ENCODE measurements at places on chromosomes 5 and 9.
A peak's percentile ranks its signal among the peaks of the same experiment; 100 is the strongest.

GRCh38 chr9:91781906-91782305, 168.1 kb downstream of the ROR2 start:
- DNase-seq: no peak

GRCh38 chr9:33455945-33456344, 8.6 kb upstream of the AQP3 start:
- DNase-seq: no peak

GRCh38 chr9:14373336-14373666, 59.4 kb upstream of the NFIB start:
- no peak for DNase-seq

DNA sequence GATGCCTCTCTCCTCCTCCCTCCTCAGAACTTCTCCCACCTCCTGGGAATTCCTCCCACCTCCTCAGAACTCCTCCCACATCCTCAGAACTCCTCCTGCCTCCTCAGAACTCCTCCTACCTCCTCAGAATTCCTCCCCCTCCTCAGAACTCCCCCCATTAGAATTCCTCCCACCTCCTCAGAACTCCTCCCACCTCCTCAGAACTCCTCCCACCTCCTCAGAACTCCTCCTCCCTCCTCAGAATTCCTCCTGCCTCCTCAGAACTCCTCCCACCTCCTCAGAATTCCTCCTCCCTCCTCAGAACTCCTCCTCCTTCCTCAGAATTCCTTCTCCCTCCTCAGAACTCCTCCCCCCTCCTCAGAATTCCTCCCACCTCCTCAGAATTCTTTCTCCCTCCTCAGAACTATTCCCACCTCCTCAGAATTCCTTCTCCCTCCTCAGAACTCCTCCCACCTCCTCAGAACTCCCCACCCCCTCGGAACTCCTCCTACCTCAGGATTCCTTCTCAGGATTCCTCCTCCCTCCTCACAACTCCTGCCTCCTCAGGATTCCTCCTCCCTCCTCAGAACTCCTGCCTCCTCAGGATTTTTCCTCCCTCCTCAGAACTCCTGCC, 23.9 kb downstream of the SLC46A2 start:
- DNase-seq: no peak

GRCh38 chr9:77944556-77945243, 86.9 kb downstream of the GNAQ start:
- DNase-seq: no peak

DNA sequence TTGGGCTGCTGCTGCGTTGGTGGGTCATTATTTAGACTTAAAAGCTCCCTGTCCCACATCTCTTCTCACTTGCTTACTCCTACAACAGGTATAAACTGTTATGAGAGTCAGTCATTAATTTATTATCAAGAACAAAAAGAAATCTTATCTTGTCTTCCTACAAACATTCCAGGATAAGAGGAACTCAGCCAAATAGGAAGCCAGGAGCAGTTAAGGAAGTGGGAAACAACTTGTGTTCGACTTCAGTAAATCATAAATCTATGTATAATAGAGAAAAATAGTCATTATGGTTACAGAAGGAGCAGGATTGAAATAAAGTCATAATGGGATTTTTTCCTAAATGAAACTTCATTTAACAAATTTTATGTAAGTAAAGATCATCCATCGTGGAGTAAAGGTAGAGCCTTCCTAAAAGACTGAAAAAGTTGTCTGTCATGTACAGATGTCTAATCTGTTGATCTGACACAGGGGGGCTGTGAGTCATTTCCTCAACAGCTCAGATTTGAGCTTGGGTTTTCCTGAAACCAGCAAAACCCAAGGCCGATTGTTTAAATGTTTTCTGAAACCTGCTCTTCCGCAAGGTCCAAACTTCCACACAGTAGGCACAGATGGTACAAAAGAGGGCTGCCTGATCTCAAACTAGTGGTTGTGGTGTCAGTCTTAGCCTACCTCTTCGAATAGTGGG, 25.3 kb upstream of the LRRTM2 start:
- no peak for DNase-seq

DNA sequence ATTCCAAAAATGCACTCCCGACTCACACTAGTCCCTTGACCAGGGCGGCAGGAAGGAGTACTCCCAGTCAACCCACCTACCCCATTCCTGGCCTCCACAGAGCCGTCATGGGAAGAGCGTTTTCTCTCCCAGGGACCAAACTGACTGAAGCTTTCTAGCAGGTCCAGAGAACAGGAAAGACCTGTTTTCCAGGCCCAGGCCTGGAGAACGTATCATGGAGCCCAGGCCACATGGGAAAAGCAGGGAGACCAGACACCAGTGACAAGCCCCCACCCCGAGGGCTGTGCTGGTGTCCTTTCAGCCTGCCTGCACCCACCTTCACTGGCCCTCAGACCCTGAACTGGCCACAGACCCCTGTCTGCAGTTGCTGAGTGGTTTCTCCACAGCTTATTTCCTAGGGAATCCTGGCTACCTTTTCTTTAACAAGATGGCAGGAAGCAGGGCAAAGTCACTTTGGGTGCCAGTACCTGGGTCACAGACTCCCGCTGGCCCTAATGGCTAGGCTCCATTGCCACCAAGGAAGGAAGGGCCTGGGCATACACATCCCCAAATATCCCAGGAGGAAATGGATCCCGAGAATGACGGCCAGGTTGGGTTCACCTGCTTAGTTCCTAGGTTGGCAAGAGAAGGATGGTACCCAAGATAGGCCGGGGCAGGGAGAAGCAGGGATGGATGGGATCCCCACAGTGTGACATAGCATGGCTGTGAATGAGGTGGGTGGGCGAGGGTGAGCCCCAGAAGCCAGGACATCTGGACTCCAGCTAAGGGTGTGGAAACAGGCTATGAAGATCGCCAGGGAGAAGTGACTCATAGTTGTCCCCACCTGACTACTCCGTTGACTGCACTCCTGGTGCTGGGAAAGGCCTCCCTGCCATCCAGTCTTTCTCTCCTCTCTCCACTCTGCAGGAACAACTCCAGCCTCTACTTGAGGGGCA, 12.2 kb downstream of the CCNI2 start:
- no peak for DNase-seq

- no peak for DNase-seq
Observed at GRCh38 chr9:126439883-126440653, 113.4 kb downstream of the MVB12B start.

GRCh38 chr9:12794101-12794799, 19.4 kb downstream of the LURAP1L start:
- DNase-seq: peak; percentile 67

DNA sequence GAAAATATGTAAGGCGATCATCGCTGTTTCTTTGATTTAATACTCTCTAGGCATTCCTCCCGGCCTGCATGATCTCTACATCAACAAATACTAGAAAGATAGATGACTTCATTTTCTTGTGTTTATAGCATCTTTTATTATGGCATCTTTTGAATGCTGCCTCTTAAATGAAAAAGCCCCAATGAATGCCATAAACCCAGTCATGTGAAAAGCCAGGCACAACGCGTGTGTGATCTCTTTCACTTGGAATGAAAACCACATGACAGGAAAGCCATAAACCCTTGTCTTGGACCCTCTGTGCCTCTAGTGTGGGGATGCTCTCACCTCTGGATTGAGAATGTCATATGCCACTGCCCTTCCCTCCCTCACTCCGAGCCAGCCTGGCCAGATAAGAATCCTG, 476.2 kb downstream of the SEMA5A start:
- DNase-seq: no peak

GRCh38 chr5:78578015-78578414, 70.6 kb downstream of the LHFPL2 start:
- DNase-seq: no peak

GRCh38 chr5:43643750-43644149, 40.8 kb downstream of the NNT start:
- DNase-seq: peak; percentile 34

DNA sequence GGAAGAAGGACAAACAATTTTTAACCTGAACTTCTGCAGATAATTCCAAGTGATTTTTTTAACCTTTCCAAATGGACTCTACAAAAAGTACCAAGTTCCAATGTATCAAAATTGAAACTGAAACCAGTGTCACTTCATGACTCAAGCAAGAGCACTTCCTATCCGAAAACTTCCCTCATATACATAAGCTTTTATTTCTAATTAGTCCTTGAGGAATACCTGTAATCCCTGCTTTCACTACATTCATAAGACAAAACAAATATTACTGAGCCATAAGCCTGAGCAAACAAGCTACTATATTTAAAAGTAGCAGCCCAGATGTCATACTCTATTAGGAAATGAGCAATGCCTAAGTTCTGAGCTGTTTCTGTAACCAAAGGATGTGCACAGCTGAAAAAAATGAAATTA, 224.4 kb downstream of the EBF1 start:
- DNase-seq: no peak

GRCh38 chr5:123579410-123579809, 67.4 kb downstream of the CSNK1G3 start:
- no peak for DNase-seq

GRCh38 chr9:8382266-8382665, 582.7 kb upstream of the DMAC1 start:
- DNase-seq: no peak

DNA sequence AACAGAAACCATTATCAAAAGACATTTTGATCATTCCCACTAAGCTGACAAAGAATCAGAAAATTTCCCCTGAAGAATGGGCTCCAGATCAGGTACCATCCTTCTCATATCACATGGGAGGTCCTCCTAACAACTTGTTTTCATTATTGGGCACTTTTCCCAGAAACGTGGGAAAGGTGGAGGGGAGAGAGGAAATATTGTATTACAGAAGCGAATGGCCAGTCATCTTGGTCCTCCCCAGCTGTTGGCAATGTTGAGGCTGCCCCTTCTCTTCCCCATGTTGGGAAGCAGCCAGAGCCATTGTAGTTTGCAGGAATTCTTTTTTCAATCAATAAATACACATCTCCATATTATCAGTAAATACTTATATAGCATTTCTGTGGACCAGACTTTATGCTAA, 126.2 kb upstream of the ZNF608 start:
- peak; percentile 26 for DNase-seq

GRCh38 chr5:98847054-98847453, 73.6 kb downstream of the RGMB start:
- DNase-seq: no peak

DNA sequence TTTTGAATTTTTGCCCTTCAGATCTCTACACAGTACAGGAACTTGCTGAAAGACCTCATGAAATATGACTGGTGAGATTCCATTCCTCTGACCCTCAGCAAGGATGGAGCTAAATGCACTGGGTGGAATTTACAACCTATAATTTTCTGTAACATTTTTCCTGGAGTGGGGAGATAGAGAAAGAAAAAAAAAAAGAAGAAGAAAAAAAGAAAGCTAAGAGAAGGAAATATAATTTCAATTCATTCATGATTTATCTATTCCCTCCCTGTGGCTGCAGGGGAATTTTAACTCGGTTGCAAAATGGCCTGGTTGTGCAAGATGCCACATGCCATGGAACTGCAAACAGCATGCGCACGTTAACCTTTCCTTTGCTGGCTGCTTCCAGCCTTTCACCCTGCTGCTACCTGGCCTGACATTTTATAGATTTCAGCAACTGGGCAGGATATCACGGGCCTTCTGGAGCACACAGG, 155.4 kb downstream of the FSTL4 start:
- no peak for DNase-seq

GRCh38 chr9:16964228-16964627, 93.8 kb upstream of the BNC2 start:
- no peak for DNase-seq

GRCh38 chr5:102077920-102078319, 218.2 kb downstream of the SLCO4C1 start:
- DNase-seq: no peak

- DNase-seq: peak; percentile 75
Observed at GRCh38 chr5:173917788-173918786, 29.9 kb downstream of the CPEB4 start.

DNA sequence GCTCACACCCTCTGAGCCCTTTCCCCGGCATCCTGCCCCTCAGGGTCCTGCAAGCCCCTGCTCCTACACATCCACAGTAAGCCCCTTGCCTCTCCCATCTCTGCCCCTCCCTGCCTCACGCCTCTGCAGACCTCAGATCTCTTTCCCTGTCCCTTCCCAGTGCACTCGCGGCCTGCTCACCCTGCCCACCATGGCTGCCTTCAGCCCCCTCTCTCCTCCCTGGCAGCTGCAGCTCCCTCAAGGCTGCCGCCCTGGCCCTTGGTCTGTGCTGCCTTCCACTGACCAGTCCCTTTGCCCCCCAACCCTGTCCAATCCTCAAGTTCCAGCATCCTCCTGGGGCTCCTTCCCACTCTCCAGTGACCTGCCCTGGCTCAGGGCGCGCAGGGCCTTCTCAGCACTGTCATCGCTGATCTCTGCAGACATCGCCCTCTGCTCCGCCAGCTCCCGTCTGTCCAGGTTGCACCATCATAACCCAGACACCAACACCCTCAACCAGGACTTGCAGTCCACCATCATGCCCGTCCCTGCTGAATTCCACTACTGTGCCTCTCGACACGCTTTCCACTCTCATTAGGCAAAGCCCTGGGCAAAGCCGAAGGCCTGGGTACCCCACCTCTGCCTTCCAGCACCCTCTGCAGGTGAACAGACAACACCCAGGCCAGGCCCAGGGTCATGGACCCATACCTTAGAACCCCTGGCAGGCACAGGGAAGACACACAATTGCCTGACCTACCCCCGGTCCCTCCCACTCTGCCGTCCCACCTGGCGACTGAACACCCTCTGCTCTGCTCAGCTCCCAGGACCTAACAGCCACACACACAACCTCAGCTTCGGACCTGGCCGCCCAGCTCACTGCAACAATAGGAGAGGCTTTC, 97.8 kb upstream of the RUFY1 start:
- no peak for DNase-seq

DNA sequence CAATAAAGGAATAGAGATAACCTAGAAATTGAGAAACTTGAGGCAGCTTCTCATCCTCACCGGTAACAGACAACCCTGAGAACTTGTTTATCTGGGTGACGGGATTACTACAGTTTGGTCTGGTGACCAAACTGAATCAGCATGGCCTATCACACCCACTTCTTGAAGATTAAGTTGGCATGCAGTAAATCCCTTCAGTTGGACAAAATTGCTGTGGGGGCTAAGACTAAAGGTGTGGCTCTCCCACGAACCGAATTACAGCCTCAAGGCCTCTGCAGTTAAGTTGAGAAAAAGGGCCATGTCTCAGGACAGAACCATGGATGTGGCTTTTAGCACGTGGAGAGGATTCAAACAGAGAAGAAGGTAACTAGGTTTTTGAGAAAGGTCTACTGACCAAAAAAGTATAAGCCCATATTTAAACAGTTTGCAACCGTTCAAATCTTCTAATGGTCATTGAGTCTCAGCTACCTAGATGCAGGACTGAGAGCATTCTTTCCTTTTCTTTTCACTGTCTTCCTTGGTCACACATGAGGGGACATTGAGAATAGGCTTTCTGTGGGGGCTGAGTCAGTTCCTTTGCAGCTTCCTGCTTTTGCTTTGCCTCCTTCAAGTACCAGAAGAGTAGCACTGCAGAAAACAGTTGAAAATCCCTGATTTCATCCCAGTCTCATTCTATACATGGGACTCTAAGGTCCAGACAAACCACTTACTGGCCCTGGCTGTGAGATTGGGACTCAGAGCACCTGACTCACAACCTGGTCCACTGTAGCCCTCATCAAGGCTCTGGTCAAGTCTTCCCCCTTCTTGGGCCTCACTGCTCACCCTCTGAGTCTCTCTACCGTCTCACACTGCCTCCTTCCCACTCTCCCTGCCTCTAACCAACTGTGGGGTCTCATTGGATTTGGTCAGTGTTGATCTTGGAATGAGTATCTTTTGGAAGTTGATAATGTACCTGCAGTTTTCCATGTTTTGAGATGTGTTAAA, 30.9 kb downstream of the PDE6A start:
- DNase-seq: no peak

- no peak for DNase-seq
Observed at GRCh38 chr5:78649211-78649695, 681 bp upstream of the LHFPL2 start.

- peak; percentile 97 for DNase-seq
Observed at GRCh38 chr9:95875305-95876137, at the start of gene ERCC6L2. Gene ERCC6L2, plus strand, starts transcription at chr9:95875691. Its CDS starts 348 bp downstream, at chr9:95876039.

- no peak for DNase-seq
Observed at GRCh38 chr5:116464144-116464708, 110.4 kb downstream of the SEMA6A start.

Data from NCI-H446 (cell line).